Lower lobe of right lung (tissue), 2 donors: ENCODE measurements at places on chromosomes 1 and 21. TPM values are rescaled to one million over a fixed set of nuclear protein-coding genes. Genes with fewer than 3 reads are reported as not detected.
A peak's percentile ranks its signal among the peaks of the same experiment; 100 is the strongest.

Gene CFHR1
- 0.74 TPM for total RNA-seq

Gene F11R
- 162 TPM for total RNA-seq

Gene FCN3
- total RNA-seq: 1,125 TPM

Gene UTS2
- total RNA-seq: not detected

Gene SEMA6C
- total RNA-seq: 6.4 TPM

GRCh38 chr21:30620080-30620479, 347 bp upstream of the KRTAP20-4 start:
- no peaks in the 10 kb centered on the region for H3K27me3 ChIP-seq
- H3K27ac ChIP-seq: no peak overlapping the region
- no peaks in the 10 kb centered on the region for H3K36me3 ChIP-seq
- H3K4me3 ChIP-seq: no peak overlapping the region
- no peaks in the 10 kb centered on the region for H3K4me1 ChIP-seq
- no peak for DNase-seq

- DNase-seq: no peak
- no peaks in the 10 kb centered on the region for H3K36me3 ChIP-seq
- H3K27me3 ChIP-seq: no peaks in the 10 kb centered on the region
- H3K27ac ChIP-seq: no peak overlapping the region
- H3K4me1 ChIP-seq: peaks cover 4% of the 10 kb centered on the region
These were observed 981 bp downstream of the CLDN14 start for GRCh38 chr21:36478941-36479340.

- H3K36me3 ChIP-seq: peaks cover 11% of the 10 kb centered on the region
- peak overlapping the region; percentile 25 for H3K27ac ChIP-seq
- no peak overlapping the region for H3K4me3 ChIP-seq
- no peaks in the 10 kb centered on the region for H3K27me3 ChIP-seq
- DNase-seq: no peak
These were observed 21.1 kb downstream of the FOXJ3 start for GRCh38 chr1:42313970-42314369.

- peaks cover 8% of the 10 kb centered on the region for H3K4me1 ChIP-seq
- H3K27me3 ChIP-seq: no peaks in the 10 kb centered on the region
- no peak for DNase-seq
- H3K27ac ChIP-seq: no peak overlapping the region
- no peaks in the 10 kb centered on the region for H3K36me3 ChIP-seq
These were observed 15.2 kb downstream of the SCMH1 start for GRCh38 chr1:41226815-41227434.

GRCh38 chr1:60989749-60990713, 92.3 kb upstream of the NFIA start:
- no peaks in the 10 kb centered on the region for H3K27me3 ChIP-seq
- peaks cover 15% of the 10 kb centered on the region for H3K4me1 ChIP-seq
- no peaks in the 10 kb centered on the region for H3K36me3 ChIP-seq
- DNase-seq: no peak
- H3K27ac ChIP-seq: peak overlapping the region; percentile 33

DNA sequence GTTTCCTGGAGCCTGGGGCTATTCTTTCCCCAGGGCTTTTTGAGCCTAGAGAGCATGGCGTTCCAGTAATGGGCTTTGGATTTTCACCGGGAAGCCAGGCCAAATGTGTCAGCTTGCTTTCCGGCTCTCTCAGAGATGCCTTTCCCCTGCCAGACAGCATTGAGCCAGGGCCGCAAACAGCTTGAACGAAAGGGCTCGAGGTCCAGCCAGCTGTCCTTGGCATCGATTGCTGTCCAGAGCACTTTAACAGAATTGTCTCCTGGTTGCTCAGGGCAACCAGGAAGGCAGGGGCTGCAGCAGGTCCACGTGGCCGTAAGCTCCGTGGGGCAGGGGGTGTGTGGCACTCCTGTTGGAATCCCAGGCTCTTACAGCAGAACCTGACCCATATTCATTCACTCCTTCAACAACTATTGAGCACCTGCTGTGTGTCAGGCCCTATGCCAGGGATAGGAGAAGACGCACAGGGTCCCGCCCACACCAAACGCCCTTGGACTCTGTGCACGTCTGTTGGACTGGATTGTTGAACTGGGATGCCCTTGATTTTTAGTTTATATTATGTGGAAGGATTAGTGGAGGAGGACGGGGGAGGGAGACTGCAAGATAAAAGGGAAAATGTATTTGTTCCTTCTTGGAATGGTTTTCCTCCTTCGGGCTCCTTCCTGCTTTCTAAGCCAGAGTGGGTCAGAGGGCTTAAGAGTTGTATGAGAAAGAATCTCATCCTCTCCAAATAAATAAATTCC, 38.7 kb upstream of the EFHD2 start:
- no peaks in the 10 kb centered on the region for H3K27me3 ChIP-seq

DNA sequence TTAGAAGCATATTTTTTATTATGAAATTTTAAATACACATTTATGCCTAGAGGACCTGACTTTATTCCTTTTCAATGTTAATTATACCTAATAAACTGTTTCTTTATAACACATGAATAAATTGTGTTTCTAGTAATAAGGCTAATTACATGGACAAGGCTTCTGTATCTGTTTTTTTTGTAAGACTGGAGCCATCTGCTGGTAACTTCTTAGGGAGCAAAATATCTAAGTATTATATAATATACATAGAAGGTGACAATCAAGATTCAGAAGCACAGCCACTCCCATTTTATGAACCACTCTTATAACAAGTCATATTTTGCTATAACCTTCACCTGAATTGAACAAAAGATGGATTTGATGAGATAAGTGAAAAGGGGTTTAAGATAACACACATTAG, 84.2 kb downstream of the LBR start:
- H3K36me3 ChIP-seq: no peaks in the 10 kb centered on the region
- H3K27ac ChIP-seq: no peak overlapping the region
- H3K27me3 ChIP-seq: no peaks in the 10 kb centered on the region
- H3K4me3 ChIP-seq: no peak overlapping the region
- DNase-seq: no peak
- H3K4me1 ChIP-seq: no peaks in the 10 kb centered on the region

- H3K36me3 ChIP-seq: no peaks in the 10 kb centered on the region
- H3K4me3 ChIP-seq: peak overlapping the region; percentile 24
- H3K27ac ChIP-seq: peak overlapping the region; percentile 83
- no peaks in the 10 kb centered on the region for H3K27me3 ChIP-seq
- H3K4me1 ChIP-seq: peaks cover 28% of the 10 kb centered on the region
These were observed 255.1 kb downstream of the NFIA start for GRCh38 chr1:61337441-61337951.

DNA sequence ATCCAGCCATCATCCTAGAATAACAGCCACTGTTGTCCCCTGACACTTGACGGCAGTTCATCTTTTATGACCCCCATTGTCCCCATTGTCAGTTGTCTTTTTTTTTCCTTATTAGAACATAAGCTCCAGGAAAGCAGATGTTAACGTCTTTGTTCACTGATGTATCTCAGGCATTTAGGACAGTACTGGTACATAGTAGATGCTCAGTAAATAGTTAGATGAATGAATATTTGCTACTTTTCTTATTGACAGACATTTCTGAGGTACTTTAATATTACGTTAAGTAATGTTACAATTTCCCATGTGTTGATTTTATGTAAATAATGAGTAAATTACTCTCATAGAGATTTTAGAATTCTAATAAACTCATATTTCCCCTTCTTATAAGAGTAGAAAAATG, 69.5 kb downstream of the ADARB1 start:
- DNase-seq: no peak
- H3K4me1 ChIP-seq: no peaks in the 10 kb centered on the region
- no peak overlapping the region for H3K27ac ChIP-seq

GRCh38 chr21:45156459-45156858, 82.1 kb downstream of the ADARB1 start:
- DNase-seq: no peak
- no peak overlapping the region for H3K27ac ChIP-seq
- no peak overlapping the region for H3K4me3 ChIP-seq
- peaks cover 11% of the 10 kb centered on the region for H3K4me1 ChIP-seq
- no peaks in the 10 kb centered on the region for H3K27me3 ChIP-seq

DNA sequence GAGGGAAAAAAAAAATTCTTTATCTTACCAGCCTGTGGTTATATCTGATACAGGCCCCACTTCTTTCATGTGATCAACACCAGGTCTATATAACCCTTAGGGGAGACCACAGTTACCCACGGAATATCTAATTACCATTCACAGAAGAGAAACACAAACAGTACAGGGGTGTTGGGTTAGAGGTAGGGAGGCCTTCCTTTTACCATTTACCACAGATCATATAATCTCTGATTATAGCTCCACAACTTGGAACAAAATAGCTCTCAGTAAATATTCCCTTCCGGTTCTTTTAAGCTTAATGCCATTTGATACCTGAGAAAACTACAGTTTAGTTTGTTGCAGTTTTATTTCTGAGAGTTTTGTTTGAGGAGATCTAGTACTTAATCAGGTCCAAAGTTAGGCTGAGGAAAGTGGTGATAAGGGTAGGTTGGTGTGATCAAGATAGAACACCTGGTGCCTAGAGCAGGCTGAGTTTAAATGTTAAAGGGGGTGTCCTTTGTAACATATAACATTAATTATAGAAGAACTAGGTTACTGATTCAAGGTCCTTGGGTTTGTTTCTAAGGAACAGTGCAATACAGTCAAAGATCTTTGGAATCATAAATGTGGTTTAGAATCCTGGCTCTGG, 14.1 kb downstream of the EPB41 start:
- H3K4me1 ChIP-seq: peaks cover 29% of the 10 kb centered on the region
- H3K36me3 ChIP-seq: no peaks in the 10 kb centered on the region
- no peaks in the 10 kb centered on the region for H3K27me3 ChIP-seq
- no peak overlapping the region for H3K4me3 ChIP-seq

DNA sequence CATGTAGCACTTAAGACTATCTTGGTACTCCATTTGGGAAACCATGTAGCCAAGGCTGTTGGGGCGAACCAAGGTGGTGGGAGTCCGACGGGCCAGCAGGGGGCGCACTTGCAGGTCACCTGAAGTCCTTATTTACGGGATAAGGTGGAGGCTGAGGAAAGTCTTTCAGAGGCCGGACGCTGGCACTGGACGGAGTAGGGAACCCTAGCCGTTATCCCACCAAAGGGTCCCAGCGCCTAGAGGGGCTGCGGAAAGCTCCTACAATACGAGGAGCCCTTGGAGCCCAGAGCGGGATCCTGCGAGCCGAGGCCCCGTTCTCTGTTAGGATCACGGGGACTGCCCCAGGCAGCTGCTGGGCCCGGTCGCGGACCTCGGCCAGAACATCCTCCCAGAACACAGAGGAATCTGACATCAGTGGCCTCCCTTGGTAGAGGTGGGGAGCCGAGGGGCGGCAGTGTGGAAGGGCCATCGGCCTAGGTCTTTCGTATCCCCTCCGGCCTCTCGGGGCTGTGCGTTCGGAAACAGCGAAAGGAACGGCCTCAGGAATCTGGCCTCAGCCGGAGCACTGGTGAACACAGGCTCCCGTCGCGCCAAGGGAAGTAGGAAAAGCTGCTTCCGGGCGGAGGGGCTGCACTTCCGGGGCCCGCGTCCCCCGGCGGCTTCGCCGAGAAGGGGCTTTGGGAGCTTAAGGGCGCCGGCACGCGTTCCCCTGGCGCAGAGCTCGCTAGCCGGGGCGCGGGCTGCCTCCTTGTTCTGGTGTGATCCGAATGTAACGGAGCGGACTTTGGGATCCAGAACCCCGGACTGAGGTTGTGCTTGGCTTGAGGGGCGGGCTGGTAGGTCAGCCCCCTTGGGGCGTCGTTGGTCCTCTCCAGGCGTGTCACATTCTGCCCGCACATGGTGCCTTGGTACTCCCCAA, 29.9 kb upstream of the RPTN start:
- H3K27ac ChIP-seq: peak overlapping the region; percentile 13
- no peaks in the 10 kb centered on the region for H3K27me3 ChIP-seq
- no peaks in the 10 kb centered on the region for H3K36me3 ChIP-seq
- peak; percentile 88 for DNase-seq

- H3K27me3 ChIP-seq: no peaks in the 10 kb centered on the region
- H3K4me3 ChIP-seq: no peak overlapping the region
- H3K36me3 ChIP-seq: no peaks in the 10 kb centered on the region
- no peak overlapping the region for H3K27ac ChIP-seq
- no peaks in the 10 kb centered on the region for H3K4me1 ChIP-seq
These were observed 10.8 kb downstream of the GRHL3 start for GRCh38 chr1:24329797-24330543.

DNA sequence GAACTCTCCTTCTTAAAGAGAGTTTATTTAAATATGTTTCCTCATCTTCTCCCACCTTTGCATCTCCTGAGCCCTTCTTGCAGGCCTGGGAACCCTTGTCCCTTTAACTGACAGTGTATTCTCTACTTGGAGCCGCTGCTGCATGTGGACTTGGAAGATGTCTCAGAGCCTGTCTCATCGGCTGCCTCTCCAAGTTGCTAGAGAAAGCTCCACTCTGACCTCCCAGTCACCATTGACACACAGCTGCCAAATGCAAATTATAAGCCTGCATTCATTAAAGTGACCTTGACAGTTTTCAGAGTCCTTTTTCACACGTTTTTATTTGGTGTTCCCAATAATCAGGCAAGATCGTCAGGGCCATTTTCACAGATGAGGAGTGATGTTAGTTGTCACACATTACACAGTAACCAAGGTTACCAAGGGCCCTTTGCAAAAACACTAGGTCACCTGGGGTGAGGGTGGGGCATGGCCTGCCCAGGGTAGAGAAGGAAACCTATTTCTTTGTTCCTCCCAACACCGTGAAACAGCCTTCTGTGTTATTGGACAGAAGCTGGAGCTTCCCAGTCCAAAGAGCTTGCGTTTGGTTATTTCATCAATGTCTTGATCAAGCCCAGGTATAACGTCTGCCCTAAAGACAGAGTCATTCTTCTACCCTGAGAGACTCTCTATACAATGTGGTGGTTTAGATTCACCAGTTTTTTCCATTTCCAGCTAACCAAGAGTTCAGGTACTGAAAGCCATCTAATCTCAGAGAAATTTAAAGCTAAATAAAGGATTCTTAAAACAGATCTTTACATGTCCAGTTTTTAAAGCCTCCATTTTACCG, 164.1 kb downstream of the GALNT2 start:
- H3K36me3 ChIP-seq: peaks cover 4% of the 10 kb centered on the region
- no peaks in the 10 kb centered on the region for H3K27me3 ChIP-seq
- H3K4me1 ChIP-seq: peaks cover 22% of the 10 kb centered on the region
- no peak for DNase-seq

DNA sequence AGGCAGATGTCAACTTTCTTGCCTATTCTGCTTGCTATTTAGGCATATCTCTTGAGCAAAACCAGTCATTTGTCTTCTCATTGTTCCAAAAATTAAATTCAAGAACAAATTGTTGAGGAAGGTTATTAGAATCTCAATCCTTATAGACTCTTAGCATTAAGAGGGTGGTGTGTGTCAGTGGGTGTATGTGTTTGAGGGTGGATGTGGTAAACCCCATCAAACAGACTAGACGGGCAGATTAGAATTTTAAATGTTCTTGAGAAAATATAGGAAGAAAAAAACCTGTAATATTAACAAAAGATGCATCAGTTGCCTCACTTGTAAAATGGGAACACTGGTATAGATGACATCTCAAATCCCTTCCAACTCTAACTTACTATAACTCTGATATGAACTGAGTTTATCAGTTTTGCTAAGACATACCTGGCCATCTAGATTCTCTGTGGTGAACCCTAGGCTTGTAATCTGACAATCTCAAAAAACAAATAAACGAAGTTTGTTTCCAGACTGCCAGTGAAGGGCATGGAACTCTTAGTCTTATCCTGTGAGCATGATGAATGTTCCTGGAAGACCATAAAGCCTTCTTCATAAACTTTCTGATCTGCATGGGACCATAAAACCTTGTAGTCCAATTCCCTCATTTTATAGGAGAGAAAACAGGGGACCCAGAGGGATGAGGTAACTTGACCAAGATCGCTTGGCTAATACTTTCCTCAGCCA, 176.3 kb upstream of the SGIP1 start:
- no peak overlapping the region for H3K4me3 ChIP-seq
- H3K4me1 ChIP-seq: peaks cover 58% of the 10 kb centered on the region
- DNase-seq: no peak
- H3K27me3 ChIP-seq: no peaks in the 10 kb centered on the region
- H3K27ac ChIP-seq: no peak overlapping the region

GRCh38 chr1:17588048-17588871, 48.8 kb downstream of the ARHGEF10L start:
- peaks cover 43% of the 10 kb centered on the region for H3K4me1 ChIP-seq
- H3K27ac ChIP-seq: peak overlapping the region; percentile 70
- H3K36me3 ChIP-seq: no peaks in the 10 kb centered on the region
- peak; percentile 61 for DNase-seq
- no peaks in the 10 kb centered on the region for H3K27me3 ChIP-seq
- H3K4me3 ChIP-seq: peak overlapping the region; percentile 17
